ENCODE measurements at places on chromosomes 1 and 21.
A peak's percentile ranks its signal among the peaks of the same experiment; 100 is the strongest.

- DNase-seq, result no peak
These were observed 29.1 kb upstream of the ZNF281 start for GRCh38 chr1:200438911-200439310.

GRCh38 chr1:168553680-168554553, 10.1 kb upstream of the XCL2 start:
- no peak for DNase-seq

DNA sequence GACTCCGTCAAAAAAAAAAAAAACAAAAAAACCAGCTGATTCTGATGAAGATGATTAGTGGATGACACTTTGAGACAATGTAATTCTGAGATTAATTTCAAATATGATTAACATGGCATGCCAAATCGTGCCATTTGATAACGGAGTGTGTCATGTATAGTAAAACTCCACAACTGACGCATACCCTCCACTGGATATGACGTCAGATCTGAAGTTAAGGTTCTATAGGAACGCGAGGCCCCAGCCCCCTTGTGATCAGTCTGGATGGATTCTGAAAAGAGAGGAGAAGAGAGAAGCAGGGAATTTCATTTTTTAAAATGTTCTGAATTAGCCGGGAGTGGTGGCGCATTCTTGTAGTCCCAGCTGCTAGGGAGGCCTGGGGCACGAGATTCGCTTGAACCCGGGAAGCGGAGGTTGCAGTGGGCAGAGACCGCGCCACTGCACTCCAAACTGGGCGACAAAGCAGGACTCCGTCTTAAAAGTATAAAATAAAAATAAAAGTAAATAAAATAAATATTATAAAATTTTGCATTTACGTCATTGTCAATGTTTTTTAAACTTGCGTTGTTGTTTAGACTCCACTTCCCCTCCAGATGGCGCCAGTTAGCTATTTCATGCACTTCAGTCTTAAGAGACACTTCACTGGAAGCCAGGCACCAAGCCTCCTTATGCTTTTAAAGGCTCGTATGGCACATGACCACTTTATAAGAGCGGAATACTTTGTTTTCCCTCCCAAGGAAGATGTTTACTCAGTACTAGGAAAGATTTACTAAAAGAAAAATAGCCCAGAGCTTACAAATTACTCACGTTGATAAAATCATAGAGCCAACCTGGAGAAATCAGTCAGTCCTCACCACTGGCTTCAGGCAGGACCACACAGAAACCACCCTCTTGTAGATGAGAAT, 65.5 kb downstream of the UBE2U start:
- DNase-seq, result peak; percentile 97

DNA sequence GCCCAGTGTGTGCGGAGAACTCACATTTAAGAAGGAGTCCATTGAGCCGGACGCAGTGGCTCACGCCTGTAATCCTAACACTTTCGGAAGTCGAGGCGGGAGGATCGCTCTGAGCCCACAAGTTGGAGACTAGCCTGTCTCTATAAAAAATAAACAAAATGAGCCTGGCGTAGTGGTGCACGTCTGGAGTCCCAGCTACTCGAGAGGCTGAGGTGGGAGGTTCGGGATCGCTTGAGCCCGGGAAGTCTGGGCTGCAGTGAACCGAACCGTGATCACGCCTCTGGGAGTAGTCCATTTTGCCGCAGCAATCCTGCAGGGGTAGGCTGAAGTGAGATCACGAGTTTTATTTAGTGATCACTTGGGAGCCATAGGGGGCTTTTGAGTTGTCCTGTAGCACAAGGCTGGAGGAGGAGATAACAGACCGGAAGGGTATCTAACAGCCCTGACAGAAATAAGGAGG, 497 bp upstream of the FUCA1 start:
- DNase-seq, result no peak

- DNase-seq, result peak; percentile 28
These were observed 33.9 kb upstream of the LGALS8 start for GRCh38 chr1:236489710-236490377.

DNA sequence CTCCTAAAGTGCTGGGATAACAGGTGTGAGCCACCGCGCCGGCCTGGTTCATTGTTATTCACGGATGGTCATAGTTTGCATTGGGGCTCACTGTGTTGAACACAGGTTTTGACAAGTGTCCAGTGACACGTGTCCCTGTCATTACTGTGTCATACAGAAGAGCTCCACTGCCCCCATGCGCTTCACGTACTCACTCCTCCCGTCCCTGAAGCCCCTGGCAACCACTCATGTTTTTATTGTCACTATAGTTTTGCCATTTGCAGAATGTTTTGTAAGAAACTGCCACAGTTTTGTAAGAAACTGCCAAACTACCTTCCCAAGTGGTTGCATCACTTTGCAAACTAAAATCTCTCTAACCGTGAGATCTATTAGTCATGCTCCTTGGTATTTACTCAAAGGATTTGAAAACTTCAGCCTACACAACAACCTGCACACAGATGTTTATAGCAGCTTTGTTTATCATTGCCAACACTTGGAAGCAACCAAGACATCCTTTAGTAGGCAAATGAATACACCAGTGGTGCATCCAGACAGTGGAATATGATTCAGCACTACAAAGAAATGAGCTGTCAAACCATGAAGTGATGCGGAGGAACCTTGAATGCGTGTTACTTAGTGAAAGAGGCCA, 163.2 kb upstream of the COL6A1 start:
- DNase-seq, result no peak

DNA sequence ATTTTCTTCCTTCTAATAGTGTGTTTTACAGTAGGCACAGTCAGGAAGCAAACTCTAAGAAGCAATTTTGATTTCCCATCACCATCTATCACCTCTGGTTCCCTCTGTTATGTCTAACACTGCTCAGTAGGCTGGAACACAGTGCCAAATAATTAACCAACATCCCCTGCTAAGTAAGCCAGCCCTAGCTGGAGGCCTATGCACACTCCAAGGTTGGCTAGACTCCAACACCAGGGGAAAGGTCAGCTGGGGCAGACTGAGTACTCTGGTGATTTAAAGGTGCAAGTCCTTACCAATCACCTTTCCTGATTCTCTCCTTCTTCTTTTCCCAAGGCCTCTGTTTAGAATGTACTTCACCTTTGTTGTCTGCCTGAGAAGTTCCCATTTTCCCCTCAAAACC, 46.5 kb upstream of the BEND5 start:
- DNase-seq, result peak; percentile 95

DNA sequence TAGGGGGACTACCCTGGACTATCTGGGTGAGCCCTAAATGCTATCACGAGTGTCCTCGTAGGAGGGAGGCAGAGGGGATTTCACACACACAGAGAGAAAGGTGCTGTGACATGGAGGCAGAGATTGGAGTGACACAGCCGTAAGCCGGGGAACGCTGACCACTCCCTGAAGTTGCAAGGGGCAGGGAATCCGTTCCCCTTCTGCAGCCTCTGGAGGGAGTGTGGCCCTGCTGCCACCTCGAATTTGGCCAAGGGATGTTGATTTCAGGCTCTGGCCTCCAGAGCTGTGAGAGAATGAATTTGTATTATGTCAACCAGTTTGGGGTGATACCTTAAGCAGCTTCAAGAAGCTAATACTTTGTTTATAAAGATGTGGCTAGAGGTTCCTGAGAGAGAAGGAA, 137.7 kb downstream of the ACTL8 start:
- DNase-seq, result no peak

- no peak for DNase-seq
These were observed 5.0 kb upstream of the CLCNKB start for GRCh38 chr1:16038620-16038912.

GRCh38 chr1:180282401-180283044, 52.5 kb downstream of the LHX4 start:
- DNase-seq, result no peak

GRCh38 chr1:17416389-17416788, 23.1 kb downstream of the RCC2 start:
- no peak for DNase-seq

- no peak for DNase-seq
These were observed 56.9 kb downstream of the EIF2B3 start for GRCh38 chr1:44929531-44929930.

All from NCI-H2029 treated with DMSO at 0.1 percent for 48 hours (cell line).